ENCODE measurements at places on chromosomes 3 and 15. TPM values are rescaled to one million over a fixed set of nuclear protein-coding genes. Genes with fewer than 3 reads are reported as not detected.

Gene PROS1
- 10.8 TPM for total RNA-seq

Gene ZNF592
- total RNA-seq = 18.8 TPM

Gene GOLGA6L2
- not detected for total RNA-seq

Gene IMPG2
- not detected for total RNA-seq

Gene ALDH1L1
- 0.36 TPM for total RNA-seq

Gene OR5K2
- total RNA-seq = not detected

Gene KLF15
- total RNA-seq = 1.4 TPM

Gene GOLGA6D
- total RNA-seq = not detected

Gene TMC3
- total RNA-seq = not detected

Gene GATA2
- total RNA-seq = 4.0 TPM

Gene GOLGA6L7
- total RNA-seq = not detected

Gene TGM4
- total RNA-seq = 0.23 TPM

Gene VGLL3
- 10.7 TPM for total RNA-seq

Gene ATR
- 11.2 TPM for total RNA-seq

Gene C2CD4A
- 0.17 TPM for total RNA-seq

Gene CADM2
- total RNA-seq = 0.05 TPM

Gene UPK1B
- 12.3 TPM for total RNA-seq

Gene PDIA3
- 338 TPM for total RNA-seq

Gene CP
- 6.1 TPM for total RNA-seq

Gene PLA2G4E
- not detected for total RNA-seq
